ENCODE measurements at places on chromosomes 5 and 9.

DNA sequence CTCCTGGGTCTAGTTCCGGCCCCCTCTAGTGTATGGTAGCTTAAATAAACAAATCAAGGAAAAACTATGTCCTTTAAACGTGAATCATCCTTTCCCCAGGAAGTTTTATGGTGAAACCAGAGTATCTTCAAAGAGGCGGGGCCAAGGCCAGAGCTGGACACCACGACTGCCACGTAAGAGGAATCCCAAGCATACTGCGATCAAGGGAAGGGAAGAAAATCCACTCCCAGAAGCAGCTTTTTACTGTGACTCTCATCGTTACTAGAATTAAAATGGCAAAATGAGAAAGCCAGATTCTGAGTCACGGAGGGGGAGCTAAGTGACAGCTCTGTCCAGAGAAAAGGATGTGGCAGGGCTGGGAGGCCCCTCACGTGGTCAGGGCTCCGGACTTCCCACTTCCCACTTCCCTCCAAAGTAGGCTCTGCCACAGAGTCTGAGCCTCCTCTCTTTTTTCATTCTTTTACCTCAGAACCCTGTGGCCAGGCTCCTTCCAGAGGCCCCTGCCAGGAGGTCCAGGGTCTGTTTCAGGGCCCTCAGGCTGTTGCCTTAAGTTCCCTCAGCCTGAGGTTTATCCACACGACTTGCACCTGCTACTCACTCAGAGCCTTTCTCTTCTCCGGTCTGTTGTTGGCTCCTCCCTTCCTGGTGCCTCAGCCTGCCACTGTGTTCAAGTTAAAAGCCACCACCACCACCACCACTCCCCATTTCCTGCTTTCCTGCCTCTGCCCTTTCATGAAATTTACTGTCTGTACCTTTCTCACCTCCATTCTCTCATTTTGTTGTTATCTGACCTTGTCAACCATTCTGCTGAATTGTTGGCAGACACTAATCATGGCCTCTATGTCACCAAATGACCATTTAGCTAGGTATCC is 1.4 kb upstream of the GLRX start:
- no peak for DNase-seq

- DNase-seq = no peak
Measured at GRCh38 chr9:2800394-2801179, 43.3 kb downstream of the PUM3 start.

- no peak for DNase-seq
Measured at GRCh38 chr9:128393145-128393775, 22.1 kb downstream of the URM1 start.

GRCh38 chr9:33170464-33171415 is 3.6 kb upstream of the B4GALT1 start:
- DNase-seq = peak; percentile 36

- DNase-seq = no peak
Measured at GRCh38 chr5:15285901-15286583, 213.9 kb upstream of the FBXL7 start.

- DNase-seq = no peak
Measured at GRCh38 chr9:71984831-71985281, 73.4 kb downstream of the C9orf85 start.

GRCh38 chr5:1276930-1277329 is 17.9 kb downstream of the TERT start:
- no peak for DNase-seq

Data from NCI-H524 treated with DMSO at 0.1 percent for 48 hours (cell line).